ENCODE measurements at places on chromosomes 16 and 17. TPM values are rescaled to one million over a fixed set of nuclear protein-coding genes. Genes with fewer than 3 reads are reported as not detected.

CCL3 gene
- not detected for total RNA-seq

HEATR3 gene
- 22.0 TPM for total RNA-seq

CCR7 gene
- total RNA-seq, result under 0.01 TPM

TEKT1 gene
- total RNA-seq, result not detected

SNTB2 gene
- 35.3 TPM for total RNA-seq

MED13 gene
- 36.6 TPM for total RNA-seq

ODF4 gene
- total RNA-seq, result not detected

KRTAP4-3 gene
- total RNA-seq, result not detected

RNF135 gene
- 8.2 TPM for total RNA-seq

SMIM36 gene
- total RNA-seq, result not detected

TEDC2 gene
- 1.7 TPM for total RNA-seq

PRSS53 gene
- 1.9 TPM for total RNA-seq

CACNG3 gene
- total RNA-seq, result not detected

C16orf96 gene
- under 0.01 TPM for total RNA-seq

TBC1D3K gene
- not detected for total RNA-seq

ZFP3 gene
- 1.7 TPM for total RNA-seq

RPS6KB1 gene
- total RNA-seq, result 18.0 TPM

GJD3 gene
- 4.5 TPM for total RNA-seq

CDH11 gene
- 332 TPM for total RNA-seq

WFDC1 gene
- 3.3 TPM for total RNA-seq
